COR-L47 (cell line): ENCODE measurements at places on chromosomes 6 and 20.

DNA sequence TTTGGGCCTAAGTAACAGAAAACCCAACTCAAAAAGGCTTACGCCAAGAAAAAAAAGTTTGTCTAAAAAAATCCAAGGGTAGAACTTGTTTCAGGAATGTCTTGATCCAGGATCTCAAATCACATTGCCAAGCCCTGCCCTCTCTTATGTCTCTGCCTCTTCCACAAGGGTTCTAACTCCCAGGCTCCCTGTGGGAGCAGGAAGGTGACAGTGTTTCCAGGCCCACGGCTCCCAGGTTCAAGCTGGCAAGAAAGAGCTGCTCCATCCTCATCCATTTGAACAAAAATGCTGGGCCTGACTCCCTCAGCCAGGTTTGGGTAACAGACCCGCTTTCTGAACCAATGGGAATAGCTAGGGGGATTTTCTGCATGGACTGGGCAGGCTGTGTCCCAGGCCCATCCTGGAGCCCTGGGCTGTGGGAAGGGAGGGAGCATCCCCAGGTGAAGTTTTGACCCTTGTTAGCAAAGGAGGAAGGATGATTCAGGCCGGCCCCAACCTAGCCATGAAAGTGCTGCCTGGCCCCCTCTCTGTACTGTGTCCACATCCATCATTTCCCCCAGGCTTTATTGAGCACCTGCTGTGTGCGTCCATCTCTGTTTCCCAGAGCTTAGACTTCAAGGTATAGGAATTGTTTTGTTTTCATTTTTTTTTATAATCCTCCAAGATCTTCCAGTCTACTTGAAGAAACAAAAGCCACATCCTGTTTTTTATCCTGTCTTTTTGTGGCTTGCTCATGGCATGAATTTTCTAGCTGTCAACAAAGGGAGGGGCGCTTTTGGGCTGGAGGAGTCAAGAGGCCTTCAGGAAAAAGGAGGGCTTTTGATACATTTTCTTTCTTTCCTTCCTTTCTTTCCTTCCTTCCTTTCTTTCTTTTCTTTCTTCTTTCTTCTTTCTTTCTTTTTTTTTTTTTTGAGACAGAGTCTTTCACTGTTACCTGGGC is 159.8 kb downstream of the TFAP2C start:
- DNase-seq, result no peak

DNA sequence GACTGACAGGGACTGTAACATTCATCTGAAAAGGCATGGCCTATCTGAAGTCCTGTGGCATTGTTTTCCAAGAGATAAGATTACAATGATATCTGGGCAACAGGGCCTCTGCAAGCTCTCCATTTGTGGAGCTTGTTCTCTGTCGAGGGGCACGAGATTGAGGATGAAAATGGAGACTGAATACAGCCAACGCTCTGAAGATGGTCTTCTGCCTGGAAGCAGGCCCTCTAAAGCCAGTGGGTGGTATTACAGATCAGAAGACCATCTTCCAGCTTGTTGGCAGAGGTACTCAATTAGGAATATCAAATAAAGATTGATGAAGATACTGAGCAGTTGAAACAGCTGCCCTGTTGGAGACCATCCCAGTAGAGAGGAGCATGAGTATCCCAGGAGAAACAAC is 288.2 kb downstream of the CENPW start:
- no peak for DNase-seq

DNA sequence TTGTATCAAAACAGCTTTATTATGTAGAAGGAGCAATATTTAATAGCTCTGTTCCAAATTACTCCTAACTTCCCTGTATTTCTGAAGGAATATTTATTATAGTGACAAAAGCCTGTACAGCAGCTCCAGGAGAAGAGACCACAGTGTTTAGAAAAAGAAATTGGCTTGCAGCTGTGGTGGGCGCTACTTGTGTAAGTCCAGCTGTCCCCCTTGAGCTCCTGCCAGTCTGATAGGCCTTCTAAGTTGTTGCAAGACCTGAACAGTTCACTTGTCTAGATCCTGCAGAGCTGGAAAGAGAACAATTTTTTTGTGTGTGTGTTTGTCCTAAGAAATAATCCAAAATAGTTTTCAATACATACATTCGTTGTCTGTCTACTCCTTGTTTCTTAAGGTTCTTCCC is 86.6 kb downstream of the JARID2 start:
- DNase-seq, result no peak

- no peak for DNase-seq
Measured at GRCh38 chr6:52538252-52538900, 38.5 kb downstream of the TRAM2 start.
